PC-9 (cell line): ENCODE measurements at places on chromosomes 12 and 14. TPM values are rescaled to one million over a fixed set of nuclear protein-coding genes. Genes with fewer than 3 reads are reported as not detected.

DNA sequence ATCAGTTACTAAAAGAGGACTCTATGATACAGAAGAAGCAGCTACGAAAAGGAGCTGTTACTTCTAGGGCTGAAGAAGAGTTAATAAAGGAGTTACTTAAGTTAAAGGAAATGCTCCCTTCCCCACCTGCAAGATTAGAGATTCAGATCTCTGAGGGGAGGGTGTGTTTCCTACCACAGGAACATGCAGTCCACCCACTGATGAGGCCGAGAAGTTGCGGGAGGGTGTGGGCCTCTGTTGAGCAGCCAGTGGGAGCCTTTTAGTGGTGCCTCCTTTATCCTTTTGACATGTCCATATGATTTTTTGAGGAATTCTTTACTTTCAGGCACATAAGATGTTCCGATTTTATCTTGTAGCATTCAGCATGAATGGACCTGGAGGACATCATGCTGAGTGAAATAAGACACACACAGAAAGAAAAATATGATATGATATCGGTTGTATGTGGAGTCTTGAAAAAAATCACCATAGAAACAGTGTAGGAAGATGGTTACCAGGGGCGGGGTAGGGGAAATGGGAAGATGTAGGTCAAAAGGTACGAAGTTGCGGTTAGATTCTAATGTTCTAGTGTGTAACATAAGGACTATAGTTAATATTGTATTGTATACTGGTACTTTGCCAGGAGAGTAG is 4.4 kb upstream of the M6PR start:
- DNase-seq, result no peak

- no peak for DNase-seq
Measured at GRCh38 chr14:55807881-55808379, 227.9 kb downstream of the KTN1 start.

- DNase-seq, result no peak
Measured at GRCh38 chr14:75433631-75434071, 5.8 kb downstream of the JDP2 start.

TBX3 gene
- total RNA-seq, result not detected in 2 replicates

GRCh38 chr14:92632546-92633273 is 115.7 kb downstream of the LGMN start:
- DNase-seq, result no peak

FAM181A gene
- total RNA-seq, result not detected in 2 replicates

- DNase-seq, result no peak
Measured at GRCh38 chr12:96434107-96434506, 33.9 kb upstream of the CDK17 start.

BCL2L14 gene
- 4.8 and 6.0 TPM in 2 replicates for total RNA-seq

- no peak for DNase-seq
Measured at GRCh38 chr12:109452489-109452888, 24.6 kb downstream of the KCTD10 start.

GRCh38 chr12:74849801-74850200 is 312.2 kb downstream of the ATXN7L3B start:
- DNase-seq, result no peak

DNA sequence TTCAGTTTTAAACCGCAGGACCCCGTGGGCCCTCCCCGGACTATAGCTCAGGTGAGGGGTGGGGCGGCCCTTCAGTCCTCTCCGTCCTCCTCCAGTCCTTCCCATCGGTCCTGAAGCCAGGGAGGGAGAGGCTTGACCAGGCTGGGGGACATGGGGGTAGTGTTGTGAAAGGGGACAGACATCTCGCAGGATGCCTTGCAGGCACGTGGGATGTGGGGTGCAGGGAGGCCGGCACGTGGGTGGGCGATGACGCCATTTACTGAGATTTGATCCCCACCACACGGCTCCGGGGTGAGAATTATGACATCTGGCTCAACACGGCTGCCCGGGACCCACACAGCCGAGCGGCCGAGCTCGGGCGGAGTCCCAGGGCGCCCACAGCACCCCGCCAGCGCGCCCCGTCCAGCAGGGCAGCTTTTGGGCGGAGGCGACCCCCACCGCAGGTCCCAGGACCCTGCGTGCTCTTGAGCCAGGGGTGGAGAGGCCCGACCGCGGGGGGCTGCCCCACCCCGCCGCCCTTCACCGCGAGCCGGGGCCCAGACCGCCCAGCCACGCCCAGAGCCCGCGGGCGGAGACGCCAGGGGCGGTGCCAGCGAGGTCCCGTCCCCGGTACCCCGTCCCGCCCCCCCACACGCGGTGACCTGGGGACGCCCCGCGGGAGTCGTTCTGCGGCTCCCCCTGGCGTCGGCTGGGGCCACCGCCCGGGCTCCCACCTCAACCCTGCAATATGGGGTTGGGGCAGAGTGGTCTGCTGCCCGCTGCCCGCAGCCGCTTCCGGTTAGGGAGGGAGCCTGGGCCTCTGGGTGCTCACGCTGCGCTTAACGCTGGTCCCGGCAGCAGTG is 3.3 kb upstream of the EXOC3L4 start:
- peak; percentile 85 for DNase-seq

FAIM2 gene
- not detected in 2 replicates for total RNA-seq

DNA sequence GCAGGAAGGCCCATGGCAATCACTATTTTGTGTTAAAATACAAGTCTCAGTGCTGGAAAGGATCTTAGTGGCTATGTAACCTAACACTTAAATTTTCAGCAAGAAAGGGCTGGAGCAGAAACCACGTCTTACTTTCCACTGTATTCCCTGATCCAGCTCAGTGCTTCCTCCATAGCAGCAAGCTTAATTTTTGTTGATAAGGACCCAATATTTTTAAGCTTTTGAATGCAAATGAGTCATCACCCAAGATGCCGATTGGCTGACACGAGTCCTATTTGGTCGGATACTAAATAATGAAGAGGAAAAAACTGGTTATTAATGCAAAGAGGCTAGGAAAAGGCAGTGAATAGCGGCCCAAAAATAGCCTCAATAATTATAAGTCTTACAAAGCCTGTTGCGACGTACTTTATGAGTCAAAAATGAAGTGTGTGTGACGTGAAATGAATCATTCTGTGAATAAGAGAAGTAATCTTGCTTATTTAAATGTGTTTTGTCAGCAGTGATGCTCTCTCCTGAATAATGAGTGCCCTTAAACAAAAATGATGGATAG is 46.9 kb upstream of the IGF1 start:
- no peak for DNase-seq

- DNase-seq, result peak; percentile 37
Measured at GRCh38 chr12:981176-981828, 9.7 kb upstream of the ERC1 start.

BDKRB1 gene
- total RNA-seq, result not detected in 2 replicates

- DNase-seq, result no peak
Measured at GRCh38 chr14:30053103-30053502, 125.5 kb upstream of the PRKD1 start.

DNA sequence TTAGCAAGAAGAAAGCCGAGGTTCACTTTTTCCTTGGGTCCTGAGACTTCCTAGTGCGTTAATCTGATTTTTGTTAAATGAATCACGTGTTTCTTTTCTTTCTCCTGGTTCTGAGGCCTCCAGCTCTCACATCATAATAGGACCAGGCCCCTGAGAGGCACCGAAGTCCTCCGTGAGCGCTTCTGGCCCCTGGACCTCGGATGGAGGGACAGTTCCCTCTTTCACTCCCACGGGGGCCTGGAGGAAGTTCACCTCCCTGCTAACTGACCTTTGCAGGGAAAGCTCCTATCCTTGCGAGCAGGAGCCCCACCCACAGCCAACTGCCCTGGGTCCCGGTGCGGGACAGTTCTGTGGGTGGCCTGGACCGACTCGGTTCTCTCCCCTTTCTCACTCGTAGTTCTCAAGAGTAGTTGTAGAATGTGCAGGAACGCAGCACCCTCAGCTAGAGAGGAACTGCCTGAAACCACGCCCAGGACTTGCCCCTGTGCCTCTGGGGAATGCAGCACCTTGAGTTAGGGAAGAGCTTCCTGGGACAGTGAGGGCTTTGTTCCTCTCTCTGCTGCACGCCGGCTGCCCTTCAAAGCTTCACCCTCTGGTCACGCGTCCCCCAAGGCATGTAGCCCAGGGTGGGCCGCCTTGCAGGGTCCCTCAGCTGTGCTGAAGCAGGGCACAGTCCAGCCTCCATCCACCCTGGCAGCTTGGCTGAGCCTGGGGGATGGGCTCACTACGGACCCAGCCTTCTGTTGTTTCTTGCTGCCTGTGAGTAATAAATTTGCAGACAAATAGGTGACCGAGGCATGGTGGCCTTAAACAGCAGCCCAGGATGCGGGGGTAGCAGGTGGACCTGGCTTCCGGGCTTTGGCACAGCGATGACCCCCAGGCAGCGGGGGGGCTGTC is 264.6 kb downstream of the ADGRD1 start:
- DNase-seq, result no peak

DNA sequence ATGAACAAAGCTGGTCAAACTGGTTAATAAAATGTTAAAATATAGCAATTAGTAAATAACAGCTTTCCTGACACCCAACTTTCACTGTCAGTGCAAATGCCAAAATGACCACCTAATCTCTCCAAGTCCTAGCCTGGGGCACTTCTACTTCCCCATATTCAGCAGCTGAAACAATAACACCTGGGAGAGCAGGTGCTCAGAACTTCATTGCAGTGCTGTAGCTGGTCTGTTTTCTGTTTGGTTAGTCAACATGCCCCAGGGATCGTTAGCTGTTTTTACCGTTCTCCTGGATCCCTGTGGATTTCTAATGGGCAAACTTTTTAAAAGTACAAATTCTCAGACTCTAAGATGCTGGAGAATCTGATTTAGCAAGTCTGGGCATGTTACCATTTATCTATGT is 759.7 kb downstream of the GALC start:
- no peak for DNase-seq

- no peak for DNase-seq
Measured at GRCh38 chr14:96979611-96980074, 182.5 kb downstream of the VRK1 start.
